ENCODE measurements at places on chromosomes 6 and 20.

DNA sequence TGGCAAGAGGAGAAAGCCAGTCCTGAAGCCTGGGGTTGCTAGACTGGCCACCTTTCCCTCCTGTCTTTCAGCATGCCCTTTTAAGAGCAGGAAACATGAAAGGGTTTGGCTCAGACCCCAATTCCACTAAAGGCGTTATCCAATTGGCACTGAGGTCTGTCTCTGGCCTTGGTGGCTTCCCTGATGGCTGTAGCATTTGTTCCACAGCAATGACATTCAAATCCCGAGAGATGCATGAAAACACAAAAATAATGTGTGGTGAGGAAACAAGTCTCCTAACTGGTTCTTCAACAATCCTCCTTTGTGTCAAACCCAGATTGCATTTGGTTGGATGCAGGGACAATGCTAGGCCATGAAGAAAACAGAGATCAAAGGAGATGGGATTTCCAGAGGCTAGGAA, 56.5 kb upstream of the ADTRP start:
- no peak for DNase-seq

DNA sequence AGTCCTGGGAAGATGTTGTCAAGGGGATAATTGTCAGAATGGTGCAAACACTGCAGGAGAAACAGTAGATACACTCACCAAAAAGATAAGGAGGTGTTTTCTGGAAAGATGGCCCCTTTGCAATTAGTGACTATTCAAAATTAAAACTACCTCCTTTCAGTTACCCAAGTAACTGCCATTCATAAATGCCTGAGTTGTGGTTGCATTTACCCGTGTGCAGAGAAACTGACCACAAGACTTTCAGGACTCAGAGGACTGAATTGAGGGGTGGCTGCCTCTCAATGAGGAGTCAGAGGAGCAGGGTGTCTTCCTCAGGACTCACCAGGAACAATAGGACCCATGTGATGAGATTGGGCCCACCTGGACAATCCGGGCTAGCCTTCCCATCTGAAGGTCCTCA, 39.0 kb downstream of the GCM1 start:
- no peak for DNase-seq

GRCh38 chr20:34475979-34476736, 40.1 kb upstream of the DYNLRB1 start:
- DNase-seq: peak; percentile 60

GRCh38 chr6:52494298-52495072, 74.3 kb downstream of the EFHC1 start:
- DNase-seq: no peak

DNA sequence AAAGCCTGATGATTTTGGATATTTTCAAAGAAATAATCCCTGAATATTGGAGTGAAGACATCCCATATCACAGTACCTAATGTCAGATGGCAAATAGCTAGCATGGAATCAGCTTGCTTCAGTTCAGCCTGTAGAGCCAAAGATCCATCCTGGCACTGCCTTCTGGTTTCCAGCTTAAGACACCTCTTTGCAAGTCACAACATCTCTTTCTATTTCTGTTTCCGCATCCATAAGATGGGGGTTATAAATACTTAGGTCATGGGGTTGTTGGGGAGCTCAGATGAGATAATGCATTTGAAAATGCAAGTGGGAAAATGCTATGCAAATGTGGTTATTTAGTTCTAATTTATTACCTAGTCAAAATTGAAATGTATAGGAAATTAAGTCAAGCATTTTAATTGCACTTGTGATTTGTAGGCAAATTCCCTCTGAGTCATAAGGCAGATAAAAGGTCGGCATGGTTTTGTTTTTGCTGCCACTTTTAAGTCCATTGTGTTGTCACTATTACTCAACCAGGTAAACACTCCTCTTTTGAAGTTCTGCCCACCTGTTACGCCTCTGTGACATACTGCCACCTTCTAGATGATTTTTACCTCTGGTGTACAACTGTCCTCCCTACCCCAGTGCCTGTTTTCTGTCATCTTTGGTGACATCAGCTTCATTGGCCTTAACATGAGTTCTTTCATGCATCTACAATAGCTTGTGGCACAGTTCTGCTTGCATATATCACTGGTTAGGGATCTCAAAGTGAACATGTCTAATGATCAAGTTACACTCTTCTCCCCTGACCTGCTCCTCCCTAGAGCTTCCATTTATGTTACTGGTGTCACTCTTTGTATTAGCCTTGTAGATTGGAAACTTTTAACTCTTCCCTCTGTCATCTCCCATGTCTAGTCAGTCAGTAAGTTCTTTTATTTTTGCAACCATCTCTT, 96.6 kb downstream of the CDKAL1 start:
- no peak for DNase-seq

DNA sequence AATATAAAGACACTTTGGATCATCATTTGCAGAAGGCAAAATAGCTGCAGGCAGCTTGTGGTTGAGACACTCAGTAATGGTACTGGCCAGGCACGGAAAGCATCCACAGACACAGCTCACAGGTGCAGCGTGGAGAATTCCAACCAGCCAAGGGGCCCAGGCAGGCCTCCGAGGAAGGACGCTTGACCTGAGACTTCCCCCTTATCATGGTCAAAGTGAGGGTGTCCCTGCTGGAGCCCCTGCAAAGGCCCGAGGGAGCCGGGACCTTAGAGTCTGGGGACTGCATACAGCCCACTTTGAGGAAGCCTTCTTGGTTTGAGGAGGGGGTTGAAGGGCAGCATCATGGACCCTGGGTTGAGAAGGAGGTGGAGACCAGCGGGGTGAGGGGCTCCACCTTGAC, 15.1 kb upstream of the MYT1 start:
- no peak for DNase-seq

DNA sequence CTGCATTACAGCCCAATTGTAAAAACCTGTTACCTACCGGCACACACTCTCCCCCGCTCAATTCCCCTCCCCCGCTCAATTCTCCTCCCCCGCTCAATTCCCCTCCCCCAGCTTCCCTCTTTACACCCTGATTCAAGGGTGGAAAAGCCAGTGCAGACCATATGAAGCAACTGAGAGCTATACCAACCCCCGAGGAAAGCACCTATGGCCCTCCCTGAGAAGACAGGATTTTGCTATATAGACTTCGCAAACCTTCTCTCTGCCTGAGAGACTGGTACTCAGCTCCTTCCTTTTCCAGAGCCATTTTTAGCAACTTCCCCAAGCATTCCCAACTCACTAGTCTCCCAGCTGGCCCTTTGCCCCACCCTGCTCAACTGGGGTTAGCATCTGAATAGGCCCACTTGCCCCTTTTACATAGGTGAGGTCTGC, 7.6 kb downstream of the GNAS-AS1 start:
- no peak for DNase-seq

DNA sequence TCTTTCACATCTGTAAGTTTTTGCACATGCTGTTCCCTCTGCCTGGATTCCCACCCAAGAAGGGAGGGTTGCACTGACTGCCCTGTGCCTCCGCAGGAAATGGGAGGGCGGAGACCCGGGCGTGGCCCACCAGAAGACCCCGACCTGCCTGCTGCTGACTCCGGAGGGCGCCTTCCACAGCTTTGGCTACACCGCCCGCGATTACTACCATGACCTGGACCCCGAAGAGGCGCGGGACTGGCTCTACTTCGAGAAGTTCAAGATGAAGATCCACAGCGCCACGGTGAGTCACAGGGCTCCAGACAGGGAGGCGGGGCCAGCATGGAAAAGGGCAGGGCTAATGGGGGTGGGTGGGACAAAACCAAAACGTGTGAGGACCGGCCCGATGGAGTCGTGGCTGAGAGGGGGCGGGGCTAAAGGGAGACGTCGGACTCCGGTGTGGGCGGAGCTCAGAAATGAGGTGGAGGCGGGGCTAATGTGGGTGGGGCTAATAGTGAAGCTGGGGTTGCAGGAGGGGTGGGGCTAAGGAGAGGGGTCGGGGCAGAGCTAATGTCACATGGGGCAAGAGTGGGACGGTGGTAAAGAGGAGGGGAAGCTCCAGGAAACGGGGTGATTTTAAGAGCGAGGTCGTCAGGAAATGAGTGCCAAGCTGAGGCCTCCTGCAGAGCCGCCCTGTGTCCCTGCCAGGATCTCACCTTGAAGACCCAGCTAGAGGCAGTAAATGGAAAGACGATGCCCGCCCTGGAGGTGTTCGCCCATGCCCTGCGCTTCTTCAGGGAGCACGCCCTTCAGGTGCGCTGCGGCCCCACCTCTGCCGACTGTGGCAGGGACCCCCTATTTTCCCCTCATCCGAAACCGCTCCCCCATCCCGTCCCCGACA, 12.6 kb downstream of the HSPA12B start:
- peak; percentile 97 for DNase-seq

DNA sequence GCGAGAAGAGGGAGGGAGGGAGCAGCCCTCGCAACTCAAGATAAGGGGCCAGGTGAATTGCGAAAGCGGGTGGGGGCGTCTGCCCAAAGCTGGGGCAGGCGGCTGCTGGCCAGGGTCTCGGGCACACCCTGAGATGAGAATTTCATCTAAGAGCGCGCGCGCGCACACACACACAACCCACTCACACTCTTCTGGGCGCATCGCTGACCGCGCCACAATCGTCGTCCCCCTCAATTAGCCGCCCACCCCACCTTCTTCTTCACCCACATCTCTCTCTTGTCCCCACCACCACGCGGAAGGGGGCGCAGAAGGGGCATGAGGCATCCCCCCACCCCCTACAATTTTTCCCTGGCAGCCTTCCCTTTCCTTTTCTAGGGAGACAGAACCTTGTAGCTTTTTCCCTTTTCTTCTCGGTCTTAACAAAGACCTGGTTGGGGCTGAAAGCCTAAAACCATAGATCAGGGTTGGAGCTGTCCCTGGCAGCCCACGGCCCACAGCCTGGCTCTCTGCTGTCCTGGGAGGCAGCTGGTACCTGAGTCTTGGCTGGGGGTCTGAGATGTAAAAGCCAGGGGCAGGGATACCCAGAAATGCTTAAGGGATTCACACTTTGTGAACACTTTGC, 737 bp upstream of the PTPRT start:
- no peak for DNase-seq

DNA sequence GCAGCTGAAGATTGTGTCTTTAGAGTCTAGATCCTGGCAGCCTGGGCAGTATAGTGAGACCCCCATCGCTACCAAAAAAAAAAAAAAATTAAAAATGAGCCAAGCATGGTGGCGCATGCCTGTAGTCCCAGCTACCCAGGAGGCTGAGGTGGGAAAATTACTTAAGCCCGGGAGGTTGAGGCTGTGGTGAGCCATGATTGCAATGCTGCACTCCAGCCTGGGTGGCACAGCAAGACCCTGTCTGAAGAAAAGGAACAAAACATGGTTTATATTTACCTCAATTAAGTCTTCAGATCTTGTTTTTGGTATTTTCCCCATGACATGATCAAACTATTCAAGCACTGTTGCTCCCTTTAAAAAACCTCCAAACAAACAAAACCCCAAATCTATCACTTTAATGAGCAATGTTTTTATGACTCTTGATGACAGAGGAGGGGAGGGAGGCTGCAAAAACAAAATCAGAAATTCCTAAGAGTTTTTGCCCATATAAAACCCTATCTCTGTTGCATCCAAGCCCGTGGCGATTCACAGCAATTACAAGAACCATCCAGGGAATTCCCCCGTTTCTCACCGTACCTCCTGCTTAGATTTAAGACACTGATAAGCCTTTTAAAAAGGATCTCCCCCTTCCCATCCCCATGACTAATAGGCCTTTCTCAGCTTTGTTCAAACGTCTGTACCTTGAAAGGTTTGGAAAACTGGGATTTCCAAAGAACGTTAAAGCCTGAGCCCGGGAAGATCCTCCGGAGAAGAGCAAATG, 259.9 kb downstream of the BMP7 start:
- DNase-seq: no peak

DNA sequence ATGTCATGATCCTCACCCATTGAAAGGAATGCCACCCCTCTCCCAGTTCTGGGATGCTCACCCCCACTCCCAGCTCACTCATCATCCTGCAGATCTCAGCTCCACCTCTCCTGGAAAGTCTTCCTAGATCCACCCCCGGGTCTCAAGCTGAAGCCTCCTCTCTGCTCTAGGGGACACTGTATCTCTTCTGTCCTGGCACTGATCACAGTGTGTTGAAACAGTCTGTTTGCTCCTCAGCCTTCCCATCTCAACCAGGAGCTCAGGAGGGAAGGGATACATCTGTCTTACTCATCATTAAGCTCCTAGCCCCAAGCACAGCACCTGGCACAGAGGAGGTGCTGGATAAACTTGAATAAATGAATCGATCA, 80.1 kb downstream of the MRPL14 start:
- no peak for DNase-seq

DNA sequence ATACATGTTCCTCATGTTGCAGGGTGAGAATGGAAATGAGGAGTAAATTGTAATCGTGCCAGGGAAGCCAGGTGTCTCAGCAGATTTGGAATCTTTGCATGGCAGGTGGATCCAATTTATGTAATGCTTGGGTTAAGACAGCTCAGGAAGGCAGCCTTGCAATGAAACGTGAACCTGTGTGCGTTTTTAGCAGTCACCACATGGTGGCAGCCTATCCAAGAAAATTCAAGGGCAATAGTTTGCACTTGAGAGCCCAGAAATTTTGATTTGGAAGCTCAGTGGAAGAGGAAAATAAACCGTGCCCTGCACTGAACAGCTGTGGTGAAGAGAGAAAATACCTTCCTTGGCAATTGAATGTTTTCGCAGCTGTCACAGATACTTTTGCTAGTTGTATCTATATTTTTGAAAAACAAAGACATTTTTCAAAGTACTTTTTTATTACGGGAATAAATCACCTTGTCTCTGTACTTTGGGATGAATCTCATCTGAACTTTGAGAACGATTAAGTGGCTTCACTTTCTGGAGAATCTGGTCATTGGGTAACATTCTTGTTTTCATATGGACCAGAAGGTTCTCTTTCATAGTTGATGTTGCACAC, 26.5 kb downstream of the MTHFD1L start:
- peak; percentile 62 for DNase-seq

- DNase-seq: no peak
Measured at GRCh38 chr6:156773935-156774852, 3.0 kb upstream of the ARID1B start.

GRCh38 chr6:160966493-160967229, 24.9 kb upstream of the MAP3K4 start:
- no peak for DNase-seq

DNA sequence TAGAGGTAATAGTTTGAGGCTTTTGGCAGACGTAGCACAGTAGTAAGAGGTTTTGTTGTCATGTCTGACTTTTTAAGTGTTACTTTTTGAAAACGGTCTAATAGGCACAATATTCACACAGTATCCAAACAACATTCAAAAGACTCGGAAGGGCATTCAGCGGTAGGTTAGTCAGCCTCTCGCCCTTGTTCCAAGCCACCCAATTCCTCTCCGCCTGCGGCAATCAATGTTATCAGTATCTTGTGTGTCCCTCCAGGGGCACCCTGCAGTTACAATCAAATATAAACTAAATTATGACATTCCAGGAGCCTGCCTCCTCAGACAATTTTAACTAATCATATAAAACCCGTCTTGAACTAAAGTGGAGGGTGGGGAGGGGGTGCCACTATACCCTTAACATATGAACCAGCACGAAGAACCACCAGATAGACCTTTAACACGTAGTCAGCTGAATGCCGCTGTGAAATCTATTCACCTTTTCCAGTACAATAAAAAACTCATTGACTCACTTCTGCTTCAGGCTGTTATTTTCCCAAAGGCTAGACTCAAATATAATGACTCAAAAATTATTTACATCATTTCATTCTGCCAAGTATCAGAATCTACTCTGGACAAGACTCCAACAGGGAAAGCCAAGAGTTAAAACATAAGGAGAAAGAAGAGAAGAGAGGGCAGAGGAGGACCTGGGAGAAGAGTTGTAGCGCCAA, 1.6 kb downstream of the TENT5A start:
- no peak for DNase-seq
